ENCODE measurements at places on chromosomes 1 and 21.

DNA sequence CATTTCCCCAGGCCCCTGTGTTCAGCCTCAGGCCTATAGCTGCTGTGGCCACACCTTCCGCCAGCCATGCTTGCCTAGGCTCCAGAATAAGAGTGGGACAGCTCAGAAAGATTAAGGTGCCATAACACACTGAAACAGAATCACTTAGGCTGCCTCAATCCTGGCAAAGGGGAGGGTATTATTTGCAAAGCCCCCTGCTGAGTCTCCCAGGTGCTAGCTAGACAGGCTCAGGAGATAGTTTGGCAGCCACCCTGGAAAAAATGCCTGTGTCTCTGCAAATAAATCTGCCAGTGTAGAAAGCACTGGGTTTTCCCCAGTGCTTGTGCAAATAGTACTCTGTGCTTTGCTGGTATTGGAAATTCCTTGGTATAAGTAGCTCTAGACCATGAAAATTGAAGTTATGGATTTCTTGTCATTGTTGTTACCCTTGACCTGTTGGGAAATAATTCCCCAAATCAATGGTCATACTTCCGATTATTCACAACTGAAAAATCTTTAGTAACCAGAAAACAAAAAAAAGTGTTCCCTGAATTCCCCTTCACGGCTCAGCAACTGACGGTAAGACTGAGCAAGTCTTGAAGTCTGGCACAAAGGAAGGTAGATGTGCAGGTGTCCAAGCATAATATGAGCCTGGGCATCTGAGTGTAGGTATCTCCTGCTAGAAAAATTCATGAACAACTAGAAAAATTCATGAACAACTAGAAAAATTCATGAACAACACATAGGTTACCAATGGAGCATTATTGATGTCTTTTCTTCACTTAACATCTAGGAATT, 56.9 kb downstream of the PROX1 start:
- DNase-seq = no peak

- DNase-seq = no peak
Measured at GRCh38 chr21:43275421-43276211, 106.8 kb downstream of the CRYAA start.

DNA sequence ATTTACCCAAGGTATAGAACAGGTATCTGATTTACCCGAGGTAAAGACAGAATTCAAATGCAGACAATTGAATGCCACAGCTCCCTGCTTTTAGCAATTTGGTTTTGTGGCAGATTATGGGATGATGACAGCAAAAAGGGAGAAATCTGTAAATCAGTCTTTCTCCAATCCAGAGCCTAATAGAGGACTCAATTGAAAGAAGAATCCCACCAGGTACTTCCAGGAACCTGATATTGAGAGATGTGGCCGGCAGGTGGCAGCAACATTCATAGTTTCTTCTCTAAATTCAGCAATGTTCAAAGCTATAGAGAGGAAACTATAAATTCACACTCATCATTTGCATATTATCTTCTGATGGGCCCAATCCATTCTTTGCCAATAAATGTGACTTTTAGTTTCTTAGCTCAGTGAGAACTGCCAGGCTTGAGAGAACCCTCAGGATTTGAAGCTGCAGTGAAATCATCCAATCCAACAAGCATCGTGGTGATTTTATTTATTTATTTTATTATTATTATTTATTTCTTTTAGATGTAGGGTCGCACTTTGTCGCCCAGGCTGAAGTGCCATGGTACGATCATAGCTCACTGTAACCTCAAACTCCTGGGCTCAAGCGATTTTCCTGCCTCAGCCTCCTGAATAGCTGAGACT, 9.8 kb upstream of the PHACTR4 start:
- DNase-seq = no peak

- DNase-seq = no peak
Measured at GRCh38 chr1:77776007-77776700, 3.3 kb upstream of the MIGA1 start.

- DNase-seq = no peak
Measured at GRCh38 chr1:161127649-161128048, 4.8 kb downstream of the DEDD start.

DNA sequence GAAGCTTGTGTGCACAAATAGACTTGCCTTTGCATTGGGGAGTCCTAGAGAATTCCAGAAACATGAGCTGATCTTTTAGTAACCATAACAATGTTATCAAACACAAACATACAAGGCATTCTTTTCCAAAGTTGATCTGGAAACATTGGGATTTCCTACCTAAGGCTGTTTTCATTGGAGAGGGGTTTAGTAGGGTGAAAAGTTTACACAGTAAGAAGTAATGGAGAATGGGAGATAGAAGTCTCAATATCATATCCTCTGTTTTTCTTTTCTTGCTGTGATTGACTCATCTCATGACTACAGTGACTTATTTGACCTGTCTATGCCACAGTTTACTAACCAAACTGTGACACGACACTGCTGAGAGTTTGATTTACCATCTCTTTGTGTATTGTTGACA, 65.6 kb upstream of the PLA2G4A start:
- DNase-seq = no peak

DNA sequence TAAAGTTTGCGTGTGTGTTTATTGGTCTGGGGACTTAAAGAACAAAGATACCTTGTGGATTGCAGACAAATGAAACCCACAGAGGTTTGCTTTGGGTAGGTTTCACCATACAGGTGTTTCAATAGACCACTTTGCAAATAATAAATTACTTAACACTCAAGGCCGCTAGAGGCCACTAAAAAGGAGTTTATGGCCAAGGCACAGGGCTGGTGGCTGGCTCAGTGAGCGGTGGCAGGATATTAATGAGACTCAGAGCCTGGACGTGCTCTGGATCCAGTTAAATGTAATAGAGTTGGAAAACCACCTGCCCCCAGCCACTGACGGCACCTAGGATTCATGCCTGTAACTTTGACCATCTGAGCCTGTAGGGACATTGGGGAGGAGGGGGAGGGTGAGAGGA, 44.5 kb downstream of the LRRC38 start:
- no peak for DNase-seq

- DNase-seq = no peak
Measured at GRCh38 chr1:7042322-7043190, 257.3 kb downstream of the CAMTA1 start.

DNA sequence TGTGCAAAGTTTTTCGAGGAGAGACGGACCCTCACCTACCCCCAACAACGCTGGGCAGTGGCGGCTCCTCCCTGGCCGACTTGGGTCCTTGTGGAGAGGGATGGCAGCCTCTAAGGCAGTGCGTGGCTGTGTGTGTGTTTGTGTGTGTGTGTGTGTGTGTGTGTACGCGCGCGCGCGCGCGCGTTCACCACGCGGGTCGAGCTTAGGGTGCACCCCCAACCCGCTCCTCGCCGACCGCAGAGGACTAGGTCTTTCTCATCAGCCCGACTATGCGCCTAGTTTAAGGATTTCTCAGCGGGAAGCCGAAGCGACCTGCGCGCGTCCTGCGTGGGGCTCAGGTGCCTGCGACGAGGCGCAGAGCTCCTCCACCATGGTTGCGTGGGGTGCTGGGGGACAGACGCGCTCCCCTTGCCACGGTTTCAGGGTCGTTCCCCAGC, 940 bp downstream of the SOX13 start:
- no peak for DNase-seq

DNA sequence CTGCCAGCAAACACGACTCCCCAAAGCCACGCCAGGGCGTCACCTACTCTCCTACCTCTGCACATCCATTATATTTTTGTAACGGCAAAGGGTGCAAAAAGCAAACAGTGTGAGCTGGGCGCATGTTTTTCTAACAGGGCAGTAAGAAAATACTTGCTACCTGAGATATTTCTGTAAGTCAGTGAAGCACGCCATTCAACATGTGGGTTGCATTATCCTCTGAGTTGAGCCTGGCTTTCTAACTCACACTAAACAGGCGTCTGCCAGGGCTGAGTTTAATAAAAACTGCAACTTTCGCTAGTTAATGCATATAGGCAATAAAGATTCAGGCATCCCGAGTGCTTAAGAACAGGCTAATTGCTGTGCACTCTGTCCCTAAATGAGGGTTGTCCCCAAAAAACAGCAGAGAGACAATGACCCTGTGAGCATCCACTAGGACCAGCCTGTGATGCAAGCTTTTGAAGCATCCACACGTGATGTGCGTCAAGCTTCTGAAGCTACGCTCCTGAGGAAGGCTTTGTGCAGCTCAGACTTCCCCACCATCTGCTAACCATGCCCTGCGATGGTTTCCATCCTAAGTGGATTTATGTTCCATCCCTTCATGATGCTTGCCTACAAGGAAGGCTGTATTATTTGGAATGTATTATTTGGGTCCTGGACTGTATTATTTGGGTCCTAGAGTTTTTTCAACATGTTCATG, 70.0 kb upstream of the SIM2 start:
- no peak for DNase-seq

DNA sequence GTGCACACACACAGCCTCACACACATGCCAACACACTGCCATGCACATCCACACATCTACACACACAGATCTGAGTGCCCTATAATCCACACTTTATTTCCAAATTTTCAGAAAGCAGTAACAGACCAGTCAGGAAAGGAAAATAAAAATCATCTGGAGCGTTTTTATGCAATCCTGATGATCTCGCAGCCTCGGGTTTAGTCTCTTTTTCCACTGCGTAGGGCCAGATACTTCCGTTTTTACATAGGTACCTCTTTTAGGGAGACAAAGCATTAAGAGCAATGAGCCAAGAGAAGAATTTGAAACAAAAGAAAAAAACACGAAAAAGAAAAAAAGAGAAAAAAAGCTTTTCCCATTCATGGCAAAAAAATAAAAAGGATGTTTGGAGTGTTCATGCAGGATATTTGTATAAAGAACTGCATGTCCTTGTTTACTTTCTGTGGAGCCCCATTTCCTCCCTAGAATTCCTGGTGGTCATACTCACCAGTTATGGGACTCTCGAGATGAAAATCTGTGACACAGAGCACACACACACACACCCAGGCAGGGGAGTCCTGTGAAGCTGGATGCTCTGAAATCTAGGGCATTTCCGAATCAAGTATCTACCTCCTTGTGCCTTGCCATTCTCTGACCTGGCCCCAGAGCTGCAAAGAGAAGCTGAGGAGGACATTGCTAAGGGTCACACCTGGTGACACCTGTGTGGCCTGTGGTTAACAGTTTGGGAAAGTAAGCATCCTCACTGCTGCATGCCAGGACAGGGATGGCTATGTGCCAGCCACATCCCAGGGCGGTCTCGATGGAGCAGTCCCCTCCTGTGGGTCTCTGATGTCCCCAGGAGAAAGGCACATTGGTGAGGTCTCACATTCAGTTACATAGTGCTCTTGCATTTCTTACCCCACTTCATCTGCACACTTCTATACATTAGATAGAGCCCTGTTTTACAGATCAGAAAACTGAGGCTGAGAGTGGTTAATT, 83.6 kb downstream of the RUNX1 start:
- DNase-seq = no peak

All from esophagus squamous epithelium (tissue), 5 donors.